ENCODE measurements at places on chromosomes 11 and 22. TPM values are rescaled to one million over a fixed set of nuclear protein-coding genes. Genes with fewer than 3 reads are reported as not detected.

Gene DGKZ
- 70.1 TPM for total RNA-seq

Gene KCNK4
- not detected for total RNA-seq

Gene INS
- not detected for total RNA-seq

Gene MICAL3
- 59.6 TPM for total RNA-seq

Gene SEC14L6
- total RNA-seq: not detected

Gene PHF21B
- total RNA-seq: 0.27 TPM

Gene MUC6
- not detected for total RNA-seq

Gene LIF
- 0.17 TPM for total RNA-seq

Gene CENATAC
- total RNA-seq: 16.0 TPM

Gene MRGPRF
- 0.14 TPM for total RNA-seq

Gene ASRGL1
- total RNA-seq: 0.20 TPM

Gene APOBEC3H
- 0.39 TPM for total RNA-seq

Gene RIBC2
- 1.7 TPM for total RNA-seq

Gene PRR33
- not detected for total RNA-seq

Gene OR51B2
- not detected for total RNA-seq

Gene CARD10
- total RNA-seq: 116 TPM

Gene FAM89B
- total RNA-seq: 21.2 TPM

Gene FZD4
- total RNA-seq: 0.68 TPM

Gene RFPL3
- not detected for total RNA-seq

Gene SYT13
- not detected for total RNA-seq

Gene DEPDC7
- total RNA-seq: 18.2 TPM

Gene NCAM1
- 0.14 TPM for total RNA-seq

Gene HTR3A
- total RNA-seq: not detected

Gene RASL10A
- not detected for total RNA-seq

Measured in foreskin keratinocyte (primary cell).